ENCODE measurements at places on chromosomes 1 and 21.

DNA sequence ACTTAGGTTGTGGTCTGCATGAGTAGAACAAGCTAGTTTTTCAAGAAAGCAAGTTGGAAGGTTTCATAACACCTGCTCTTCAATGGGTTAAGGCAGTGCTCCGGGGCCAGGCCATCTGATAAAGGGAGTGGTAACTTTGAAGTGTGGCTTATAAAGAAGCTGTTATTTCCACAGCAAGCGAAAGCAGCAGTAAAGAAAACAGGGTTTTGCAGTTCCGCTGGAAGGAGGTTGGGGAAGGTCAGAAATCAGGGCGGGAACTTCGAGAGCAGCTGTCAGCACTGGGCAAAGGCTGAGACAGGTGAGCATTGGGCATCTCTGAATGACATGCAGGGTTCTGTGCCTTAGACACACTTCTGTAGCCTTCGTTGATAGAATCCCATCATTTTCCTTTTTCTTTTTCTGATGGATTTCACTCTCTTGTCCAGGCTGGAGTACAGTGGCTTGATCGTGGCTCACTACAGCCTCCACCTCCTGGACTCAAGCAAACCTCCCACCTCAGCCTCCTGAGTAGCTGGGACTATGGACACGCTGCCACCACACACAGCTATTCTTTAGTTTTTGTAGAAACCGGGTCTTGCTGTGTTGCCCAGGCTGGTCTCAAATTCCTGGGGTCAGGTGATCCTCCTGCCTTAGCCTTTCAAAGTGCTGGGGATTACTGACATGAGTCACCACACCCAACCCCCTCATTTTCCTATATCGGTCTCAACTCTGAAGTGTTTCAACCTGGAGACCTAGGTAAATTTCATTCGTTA, 20.5 kb downstream of the TMEM51 start:
- DNase-seq, result no peak

GRCh38 chr1:185017338-185017737, 28.0 kb upstream of the RNF2 start:
- DNase-seq, result peak; percentile 22

GRCh38 chr1:118744420-118744819, 243.7 kb downstream of the TBX15 start:
- no peak for DNase-seq

- DNase-seq, result no peak
These were observed 133.0 kb upstream of the HMCN1 start for GRCh38 chr1:185601189-185601588.

GRCh38 chr1:60952612-60953111, 129.7 kb upstream of the NFIA start:
- no peak for DNase-seq

DNA sequence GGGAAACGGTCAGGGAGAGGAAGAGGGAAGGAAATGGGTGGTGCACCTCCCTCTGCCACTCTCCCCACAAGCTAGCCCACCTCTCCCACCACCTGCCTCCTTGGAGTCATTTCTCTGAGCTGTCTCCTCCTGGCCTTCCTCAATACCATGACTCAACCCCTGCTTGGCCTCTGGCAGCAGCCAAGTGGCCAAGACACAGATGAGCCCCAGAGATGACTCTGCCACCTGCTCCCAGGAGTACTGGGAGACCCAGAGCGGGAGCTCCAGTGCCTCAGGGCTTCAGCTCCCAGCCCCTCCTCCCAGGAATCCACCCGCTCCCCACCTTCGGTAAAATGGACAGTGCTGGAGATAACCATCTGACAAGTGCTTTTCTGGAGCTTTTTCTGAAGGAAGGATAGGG, 2.6 kb downstream of the S100A16 start:
- no peak for DNase-seq

DNA sequence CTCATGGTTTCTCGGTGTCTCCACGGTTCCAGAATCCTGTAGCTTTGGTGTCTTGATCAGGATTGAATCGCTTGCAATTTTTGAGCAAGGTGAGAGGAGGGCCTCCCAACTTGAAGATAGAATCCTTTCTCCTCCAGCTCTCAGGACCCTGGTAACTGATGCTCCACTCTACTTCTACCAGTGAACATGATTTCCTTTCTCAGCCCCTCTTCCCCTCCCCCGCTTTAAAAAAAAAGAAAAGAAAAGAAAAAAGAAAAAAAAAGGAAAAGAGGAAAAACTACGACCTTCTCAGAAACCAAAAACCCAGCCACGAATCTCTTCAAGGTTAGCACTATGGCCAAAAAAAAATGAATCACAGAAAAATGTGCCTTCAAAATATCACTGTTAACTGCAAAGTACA, 1.2 kb downstream of the ARHGEF11 start:
- no peak for DNase-seq

- peak; percentile 69 for DNase-seq
These were observed 41.8 kb upstream of the ATF3 start for GRCh38 chr1:212566522-212567479.

- DNase-seq, result peak; percentile 90
These were observed 32.0 kb downstream of the MAP7D1 start for GRCh38 chr1:36187800-36188593.

GRCh38 chr1:166811691-166812090, 27.6 kb upstream of the POGK start:
- DNase-seq, result no peak

DNA sequence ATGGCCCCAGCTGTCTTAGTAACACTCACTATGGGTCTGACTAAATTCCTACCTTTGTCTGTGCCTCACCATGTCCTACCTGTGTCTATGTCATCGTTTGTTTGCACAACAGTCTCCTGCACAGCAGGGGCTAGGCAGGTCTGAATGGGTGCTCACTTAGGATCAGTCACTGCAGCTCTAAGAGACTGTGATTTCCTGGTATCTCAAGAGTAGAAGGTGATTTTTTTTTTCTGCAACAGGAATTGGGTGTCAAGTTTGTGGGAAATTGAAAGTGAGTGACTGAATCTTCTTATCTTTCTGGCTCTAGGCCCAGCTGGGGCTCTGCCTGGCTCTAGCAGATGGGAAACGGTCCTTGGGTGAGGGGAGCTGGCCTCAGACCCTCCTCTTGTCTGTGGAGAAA, 46.4 kb upstream of the TRABD2B start:
- no peak for DNase-seq

- peak; percentile 79 for DNase-seq
These were observed 15.2 kb downstream of the BCAN start for GRCh38 chr1:156656806-156657740.

- DNase-seq, result peak; percentile 2
These were observed 262.5 kb upstream of the B3GALT2 start for GRCh38 chr1:193448682-193449461.

DNA sequence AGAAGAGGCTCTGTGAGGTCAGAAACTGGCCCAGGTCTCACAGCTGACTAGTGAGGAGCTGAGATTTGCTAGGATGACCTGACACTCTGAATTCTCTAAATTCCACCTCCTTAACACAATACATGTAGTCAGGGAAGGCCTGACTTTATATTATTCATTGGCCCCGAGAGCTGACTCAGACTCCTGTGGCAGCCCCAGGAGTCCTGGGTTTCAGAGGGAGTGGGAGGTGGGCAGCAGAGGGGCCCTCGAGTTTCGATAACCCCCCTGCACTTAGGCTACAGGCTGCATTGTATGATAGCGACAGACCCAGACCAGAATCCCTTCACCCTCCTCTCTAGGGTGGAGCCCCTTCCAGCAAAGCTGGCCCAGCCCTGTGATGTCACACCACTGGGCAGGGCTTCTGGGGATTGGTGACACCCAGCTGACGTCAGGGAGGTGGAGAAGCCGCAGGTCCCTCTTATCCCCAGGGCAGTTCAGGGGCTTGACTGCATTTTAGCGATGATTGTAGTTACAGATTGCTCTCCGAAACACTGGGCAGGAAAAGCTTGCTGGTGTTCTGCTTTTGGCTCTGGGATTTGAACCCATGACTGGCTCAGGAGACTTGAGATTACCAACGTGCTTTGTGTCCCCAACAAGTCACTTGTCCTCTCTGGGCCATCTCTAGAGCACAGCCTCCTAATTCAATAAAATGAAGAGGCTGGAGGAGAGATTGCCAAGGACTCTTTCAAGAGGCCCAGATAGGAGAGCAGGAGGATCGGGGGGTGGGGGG, 17.0 kb upstream of the GPR37L1 start:
- no peak for DNase-seq

DNA sequence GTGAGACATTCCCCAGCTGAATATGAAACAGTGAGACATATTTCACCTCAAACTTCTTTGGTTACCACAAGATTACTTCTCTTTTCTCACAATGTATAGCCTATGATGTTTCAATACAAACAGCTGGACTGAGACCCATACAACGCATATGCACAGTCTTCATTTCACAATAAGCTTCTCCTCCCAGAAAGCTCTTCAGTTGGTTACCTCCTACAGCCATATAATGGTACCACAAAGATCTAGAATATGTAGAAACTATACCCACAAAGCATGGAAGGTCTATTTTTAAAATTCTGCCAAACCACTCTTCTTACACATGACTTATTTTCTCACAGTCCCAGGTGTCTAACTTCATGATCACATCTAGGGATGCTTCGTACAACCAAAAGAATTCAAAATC, 70.8 kb downstream of the JAK1 start:
- DNase-seq, result no peak

GRCh38 chr1:111110197-111110899, 29.5 kb downstream of the DRAM2 start:
- no peak for DNase-seq

DNA sequence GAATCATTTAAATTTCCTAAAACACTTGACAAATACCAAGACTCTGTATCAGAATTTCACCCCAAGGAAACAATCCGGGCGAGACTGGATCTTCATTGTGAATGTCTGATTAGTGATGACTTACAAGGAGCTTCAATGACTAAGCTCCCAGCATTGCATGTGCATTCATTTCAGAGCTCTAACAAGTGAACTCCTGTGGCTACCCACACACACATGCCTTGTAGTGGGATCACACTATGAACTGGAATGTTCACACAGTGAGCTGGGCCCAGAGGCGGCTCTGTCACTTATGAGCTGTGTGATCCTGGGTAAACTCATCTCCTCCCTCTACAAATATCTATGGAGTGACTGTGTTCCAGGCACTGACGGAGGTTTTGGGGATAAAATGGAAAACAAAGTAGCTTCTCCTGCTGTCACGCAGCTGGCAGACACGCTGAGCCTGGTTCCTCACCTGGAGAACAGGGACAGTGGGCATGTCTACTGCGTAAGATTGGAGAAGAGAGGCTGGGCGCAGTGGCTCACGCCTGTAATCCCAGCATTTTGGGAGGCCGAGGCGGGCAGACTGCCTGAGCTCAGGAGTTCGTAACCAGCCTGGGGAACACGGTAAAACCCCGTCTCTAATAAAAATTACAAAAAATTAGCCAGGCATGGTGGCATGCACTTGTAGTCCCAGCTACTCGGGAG, 56.9 kb downstream of the CLSTN1 start:
- no peak for DNase-seq

- no peak for DNase-seq
These were observed 24.0 kb upstream of the DIRAS3 start for GRCh38 chr1:68074472-68074871.

DNA sequence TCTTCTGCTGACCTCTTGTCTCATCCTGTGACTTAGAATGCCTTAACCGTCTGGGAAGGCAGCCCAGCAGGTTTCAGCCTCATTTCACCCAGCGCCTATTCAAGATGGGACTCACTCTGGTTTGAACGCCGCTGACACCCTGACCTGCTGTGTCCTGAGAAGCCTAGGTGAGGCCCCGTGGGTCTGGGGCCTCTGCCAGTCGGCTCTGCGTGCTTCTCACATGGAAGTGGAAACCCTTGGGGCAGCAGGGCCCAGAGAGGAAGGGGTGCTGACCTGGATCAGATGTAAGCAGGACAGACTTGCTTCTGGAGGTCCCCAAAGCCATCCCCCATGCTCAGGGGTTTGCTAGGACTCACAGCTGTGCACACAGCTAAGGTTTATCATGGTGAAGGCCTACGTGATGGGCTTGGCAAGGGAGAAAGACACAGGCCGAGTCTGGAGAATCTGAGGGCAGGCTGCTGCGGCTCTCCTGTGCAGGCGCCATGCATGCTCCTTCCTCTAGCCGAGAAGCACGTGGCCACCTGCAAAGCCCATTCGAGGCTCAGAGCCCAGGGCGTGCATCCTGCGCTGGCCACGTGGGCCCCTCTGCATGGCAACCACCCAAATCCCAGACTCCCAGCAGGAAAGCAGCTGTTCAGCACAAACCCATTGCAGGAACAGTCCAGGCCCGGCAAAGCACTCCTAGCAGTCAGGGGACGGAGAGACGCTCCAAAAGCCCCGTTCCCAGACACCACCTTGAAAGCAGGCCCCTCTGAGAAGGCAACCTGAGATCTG, 3.8 kb downstream of the TRPM2 start:
- no peak for DNase-seq

DNA sequence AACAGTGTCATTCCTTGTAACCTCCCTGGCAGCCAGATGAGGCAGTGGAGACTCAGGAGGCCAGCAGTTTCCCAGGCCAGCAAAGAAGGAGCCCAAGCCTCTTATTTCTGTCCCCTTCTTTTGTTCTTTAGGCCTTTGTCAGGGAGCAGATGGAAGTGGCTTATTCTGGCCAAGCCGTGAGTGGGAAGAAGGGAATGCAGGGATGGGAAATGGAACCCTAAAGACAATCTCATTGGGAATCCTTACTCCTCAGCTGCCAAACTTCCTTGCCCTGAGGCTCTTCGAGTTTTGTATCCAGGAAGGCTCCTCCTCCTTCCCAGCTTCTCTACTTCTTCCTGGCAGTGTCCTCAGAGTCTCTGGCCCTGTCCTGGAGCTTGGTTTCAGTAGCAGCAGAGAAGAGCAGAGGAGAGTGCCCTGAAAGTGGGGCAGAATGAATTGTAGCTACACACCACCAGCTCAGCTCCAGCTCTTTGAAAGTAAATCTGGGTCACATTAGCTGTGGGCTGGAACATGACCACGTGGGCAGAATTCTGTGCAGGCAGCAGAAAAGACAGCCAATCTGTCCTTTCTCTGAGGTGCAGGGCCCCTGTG, 63.9 kb downstream of the NDUFS5 start:
- DNase-seq, result peak; percentile 14

DNA sequence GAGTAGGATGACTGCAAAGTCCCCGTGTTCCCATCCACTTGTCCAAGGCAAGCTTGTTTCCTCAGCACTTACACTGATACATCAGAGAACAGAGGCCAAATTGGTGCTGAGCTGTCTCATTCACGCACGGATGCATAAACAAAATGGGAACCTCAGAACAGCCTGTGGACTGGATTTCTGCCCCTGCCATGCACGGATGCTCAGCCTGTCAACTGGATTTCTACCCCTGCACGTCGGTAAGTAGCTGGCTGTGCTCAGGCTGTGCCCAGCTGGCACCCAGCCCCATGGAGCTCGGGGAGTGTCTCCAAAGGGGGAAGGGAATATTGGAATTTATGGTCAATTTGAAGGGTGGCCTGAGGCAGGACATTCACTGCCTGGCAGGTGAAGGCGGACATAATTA, 40.8 kb upstream of the TMPRSS2 start:
- DNase-seq, result no peak
